ENCODE measurements at places on chromosomes 6 and 20.

- no peak for DNase-seq
Measured at GRCh38 chr6:47094241-47094925, 52.3 kb upstream of the ADGRF1 start.

- DNase-seq, result no peak
Measured at GRCh38 chr6:156508923-156509322, 268.3 kb upstream of the ARID1B start.

GRCh38 chr6:73006146-73006545 lies 219.2 kb downstream of the KHDC1L start:
- no peak for DNase-seq

DNA sequence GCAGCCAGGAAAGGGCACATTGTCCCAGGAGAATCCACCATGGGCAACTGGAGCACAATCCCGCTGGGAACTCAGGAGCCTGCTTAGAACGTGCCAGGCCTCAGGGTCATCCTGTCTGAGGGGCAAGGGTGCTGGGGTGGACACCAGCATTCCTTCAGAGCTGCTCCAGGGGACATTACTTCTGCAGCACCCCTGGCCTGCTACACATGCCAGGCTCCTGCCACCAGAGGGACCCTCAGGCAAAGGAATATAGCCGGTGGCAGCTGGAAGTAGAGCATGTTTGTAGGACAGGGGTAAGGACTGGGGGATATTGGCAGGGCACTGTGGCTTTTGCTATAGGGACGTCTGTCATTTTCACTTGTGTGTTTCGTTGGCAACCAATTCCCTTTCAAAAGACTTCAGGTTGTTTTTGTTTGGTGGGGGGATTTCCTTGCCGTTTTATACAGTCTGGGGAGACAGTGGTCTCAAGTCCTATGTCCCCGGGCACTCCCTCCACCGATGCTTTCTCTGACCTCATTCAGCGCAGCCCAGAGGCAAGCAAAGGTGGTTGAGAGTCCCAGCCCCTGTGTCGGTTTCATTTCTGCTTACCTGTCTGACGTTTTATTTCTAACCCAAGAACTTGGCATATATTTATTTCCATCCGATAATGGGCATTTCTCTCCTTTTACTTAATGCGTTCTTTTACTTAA lies 130.8 kb downstream of the JPH2 start:
- no peak for DNase-seq

DNA sequence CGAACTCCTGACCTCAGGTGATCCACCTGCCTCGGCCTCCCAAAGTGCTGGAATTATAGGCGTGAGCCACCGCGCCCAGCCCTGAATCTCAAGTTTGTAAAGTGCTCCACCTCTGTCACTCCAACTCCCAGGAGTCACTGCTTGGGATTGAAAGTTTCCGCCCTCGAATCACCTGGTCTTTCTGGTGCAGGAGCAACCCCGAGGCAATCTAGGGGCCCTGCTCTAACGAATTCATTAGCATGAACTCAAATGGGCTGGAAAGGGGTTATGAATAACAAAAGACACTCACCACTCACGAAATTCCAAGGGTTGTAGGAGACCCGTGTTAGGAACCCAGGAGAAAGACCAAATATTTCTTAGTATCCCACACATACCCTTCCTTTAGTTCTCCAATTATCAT lies 26.1 kb downstream of the RBCK1 start:
- no peak for DNase-seq
